ENCODE measurements at places on chromosomes 1 and 21.

GRCh38 chr1:170669107-170669445 is 5.1 kb downstream of the PRRX1 start:
- DNase-seq, result no peak

GRCh38 chr1:198986442-198986841 is 347.6 kb downstream of the PTPRC start:
- DNase-seq, result no peak

- no peak for DNase-seq
These were observed 41.2 kb downstream of the DPT start for GRCh38 chr1:168687816-168688215.

DNA sequence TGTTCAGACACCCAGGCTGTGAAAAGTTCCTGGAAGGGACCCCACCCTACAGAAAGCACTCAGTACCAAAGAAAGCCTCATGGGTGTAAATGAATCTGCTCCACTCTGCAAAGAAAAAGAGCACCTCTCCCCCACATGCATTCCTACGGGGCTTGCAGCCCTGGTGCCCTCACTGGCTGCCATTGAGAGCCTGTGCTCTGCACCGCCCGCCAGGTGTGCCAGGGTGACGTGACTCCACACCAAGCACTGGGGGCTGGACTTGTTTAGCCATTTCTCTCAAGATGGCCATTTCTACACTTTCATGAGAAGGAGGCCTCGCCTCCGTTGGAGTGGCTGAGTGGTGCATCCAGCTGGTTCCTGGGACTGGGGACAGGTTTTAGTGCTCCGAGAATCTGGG is 380.5 kb upstream of the VAMP3 start:
- DNase-seq, result no peak

- no peak for DNase-seq
These were observed 128.7 kb downstream of the PCBP3 start for GRCh38 chr21:45772180-45772579.
